Esophagus squamous epithelium (tissue), 5 donors: ENCODE measurements at places on chromosomes 4 and X.

DNA sequence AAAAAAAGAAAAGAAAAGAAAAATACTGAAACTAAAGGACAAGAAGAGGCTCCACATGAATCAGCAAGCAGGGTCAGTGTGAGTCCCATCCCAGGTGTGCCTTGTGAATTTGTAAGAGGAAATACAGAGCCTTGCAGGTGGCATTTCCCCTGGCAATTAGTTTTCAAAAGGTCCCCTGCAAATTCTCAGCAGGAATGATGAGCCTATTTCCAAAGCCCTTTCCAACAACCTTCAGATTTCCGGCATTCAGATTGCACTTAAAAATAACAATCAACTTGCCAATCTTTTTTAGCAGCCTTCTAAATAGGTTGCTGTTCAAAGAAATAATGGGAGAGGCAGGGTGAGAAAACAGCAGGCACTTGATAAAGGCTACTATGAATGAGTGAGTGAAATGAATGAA is 66.4 kb upstream of the OR13H1 start:
- H3K4me1 ChIP-seq, result no peaks in the 10 kb centered on the region
- no peak overlapping the region for H3K4me3 ChIP-seq
- H3K27ac ChIP-seq, result no peak overlapping the region
- no peaks in the 10 kb centered on the region for H3K27me3 ChIP-seq

DNA sequence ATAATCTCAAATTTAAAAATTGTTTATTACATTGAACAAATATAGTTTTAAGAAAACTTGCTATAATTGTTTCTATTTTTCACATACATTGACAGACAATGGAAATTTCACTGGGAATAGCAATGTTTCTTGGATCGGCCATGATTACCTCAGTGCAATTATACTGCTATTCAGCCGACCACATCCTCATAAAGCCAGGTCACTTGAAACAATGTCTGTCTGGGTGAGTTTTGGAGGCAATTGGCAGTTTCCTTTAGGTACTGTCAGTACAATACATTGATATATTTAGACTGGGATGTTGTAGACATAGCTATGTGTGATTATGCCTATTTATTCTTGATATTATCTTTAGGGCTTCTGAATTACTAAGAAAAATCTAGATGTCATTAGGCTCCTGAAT is 89.5 kb upstream of the VEGFC start:
- H3K27me3 ChIP-seq, result no peaks in the 10 kb centered on the region
- H3K4me3 ChIP-seq, result no peak overlapping the region
- H3K36me3 ChIP-seq, result no peaks in the 10 kb centered on the region
- no peak for DNase-seq
- H3K4me1 ChIP-seq, result no peaks in the 10 kb centered on the region

DNA sequence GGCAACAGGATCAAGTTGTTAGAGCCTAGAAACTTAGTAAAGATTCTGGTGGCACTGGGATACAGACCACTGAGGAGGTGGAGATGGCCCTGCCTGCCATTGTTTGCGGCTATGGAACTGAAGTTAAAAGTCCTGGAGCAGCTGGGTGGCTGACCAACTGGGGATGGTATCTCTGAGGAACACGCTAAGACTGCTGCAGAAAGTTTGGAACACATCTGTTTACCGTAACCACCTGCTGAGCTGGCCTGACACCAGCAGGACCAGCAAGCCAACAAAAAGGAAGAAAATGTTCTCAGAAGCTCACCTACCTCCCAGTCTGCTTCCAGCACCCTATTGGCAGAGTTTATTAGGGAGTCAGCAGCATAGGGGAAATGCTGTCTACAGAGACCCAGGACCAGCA is 17.4 kb upstream of the PACRGL start:
- no peaks in the 10 kb centered on the region for H3K4me1 ChIP-seq
- DNase-seq, result no peak
- H3K36me3 ChIP-seq, result no peaks in the 10 kb centered on the region
- H3K27me3 ChIP-seq, result no peaks in the 10 kb centered on the region
- no peak overlapping the region for H3K4me3 ChIP-seq
- H3K27ac ChIP-seq, result no peak overlapping the region

DNA sequence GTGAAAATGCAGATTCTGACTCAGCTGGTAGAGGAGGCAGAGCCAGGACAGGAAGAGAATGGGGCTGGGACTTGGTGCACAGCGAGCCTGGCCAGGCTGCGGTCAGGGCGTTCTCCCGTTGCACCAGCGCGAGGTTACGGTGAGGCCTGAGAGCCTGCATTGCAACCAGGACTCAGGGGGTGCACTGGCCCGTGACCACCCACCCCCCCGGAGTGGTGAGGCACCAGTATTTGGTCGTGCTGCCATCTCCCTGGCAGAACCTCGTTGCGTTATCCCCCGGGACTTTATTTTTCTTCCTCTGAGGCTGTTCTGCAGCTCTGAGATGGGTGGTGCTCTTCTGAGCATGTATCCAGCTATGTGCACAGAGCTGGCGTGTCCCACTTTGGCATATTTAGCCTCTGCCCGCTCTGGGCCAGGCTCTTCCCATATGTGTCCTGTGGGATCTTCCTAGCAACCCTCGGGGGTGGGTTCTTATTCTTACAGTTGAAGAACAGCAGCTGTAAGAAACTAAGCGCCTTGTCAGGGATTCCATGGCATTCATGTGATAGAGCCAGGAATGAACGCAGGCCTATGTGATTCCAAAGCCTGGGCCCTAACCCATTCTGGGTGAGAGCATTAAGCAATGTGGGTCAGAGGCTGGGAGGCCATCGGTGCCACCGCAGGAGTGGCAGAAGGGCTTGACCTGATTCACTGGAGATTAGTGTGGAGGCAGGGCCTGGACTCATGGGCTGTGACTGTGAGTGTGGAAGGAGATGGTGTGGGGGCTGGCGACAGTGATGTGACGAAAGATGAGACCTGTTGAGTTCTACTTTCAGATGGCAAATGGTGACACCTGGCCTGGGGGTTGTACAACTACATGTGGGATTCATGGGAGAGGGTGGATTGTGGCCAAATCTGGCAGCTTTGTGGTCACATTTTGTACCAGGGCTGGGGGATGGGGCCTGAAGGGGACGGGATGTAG is 3.1 kb downstream of the TADA2B start:
- DNase-seq, result no peak
- peaks cover 34% of the 10 kb centered on the region for H3K4me1 ChIP-seq
- H3K27ac ChIP-seq, result no peak overlapping the region
- H3K27me3 ChIP-seq, result no peaks in the 10 kb centered on the region
- H3K36me3 ChIP-seq, result no peaks in the 10 kb centered on the region

GRCh38 chr4:169098969-169099690 is 89.1 kb upstream of the CBR4 start:
- H3K27ac ChIP-seq, result no peak overlapping the region
- H3K27me3 ChIP-seq, result no peaks in the 10 kb centered on the region
- DNase-seq, result no peak
- no peaks in the 10 kb centered on the region for H3K4me1 ChIP-seq
- no peaks in the 10 kb centered on the region for H3K36me3 ChIP-seq

- no peak overlapping the region for H3K4me3 ChIP-seq
- DNase-seq, result no peak
- no peak overlapping the region for H3K27ac ChIP-seq
These were observed 34.9 kb downstream of the FTHL17 start for GRCh38 chrX:31036895-31037294.
